Stimulated activated CD4-positive, alpha-beta T cell treated with anti-CD3 and anti-CD28 coated beads, Interleukin-1b, Interleukin-23, amount 100 ng/mL, for 1 hour (primary cell): ENCODE measurements at places on chromosomes 2 and 18.

GRCh38 chr2:205990104-205990503, 95.9 kb downstream of the INO80D start:
- DNase-seq, result no peak

- peak; percentile 44 for DNase-seq
Measured at GRCh38 chr2:96509114-96509846, 4.1 kb upstream of the NEURL3 start.

- DNase-seq, result no peak
Measured at GRCh38 chr2:42340045-42340937, 20.7 kb downstream of the COX7A2L start.

DNA sequence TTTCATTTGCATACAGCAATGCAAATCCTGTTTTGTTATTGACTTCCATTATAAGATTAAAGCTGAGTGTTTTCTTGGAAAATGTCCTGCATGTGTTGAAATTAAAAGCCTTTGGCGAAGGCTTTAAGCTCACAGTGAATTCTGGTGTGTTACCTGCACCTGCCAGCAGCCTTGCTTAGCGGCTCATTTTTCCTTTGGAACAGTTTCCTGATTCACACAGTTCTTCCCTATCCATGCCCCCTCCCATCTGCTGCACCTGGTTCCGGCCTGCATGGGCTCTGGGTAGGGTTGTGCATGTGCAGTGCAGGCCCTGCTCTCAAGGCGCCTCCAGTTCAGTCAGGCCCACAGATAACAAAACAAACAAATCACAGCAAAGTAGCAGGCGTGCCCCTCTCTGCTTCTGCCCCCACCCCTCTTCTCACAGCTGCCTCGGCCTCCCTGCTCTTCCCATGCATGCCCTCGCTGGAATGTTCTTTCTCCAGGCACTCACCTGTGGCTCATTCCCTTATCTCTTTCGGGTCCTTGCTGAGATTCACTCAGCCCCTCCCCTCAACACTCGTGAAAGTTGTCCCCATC, 15.8 kb downstream of the MTCL1 start:
- DNase-seq, result no peak

DNA sequence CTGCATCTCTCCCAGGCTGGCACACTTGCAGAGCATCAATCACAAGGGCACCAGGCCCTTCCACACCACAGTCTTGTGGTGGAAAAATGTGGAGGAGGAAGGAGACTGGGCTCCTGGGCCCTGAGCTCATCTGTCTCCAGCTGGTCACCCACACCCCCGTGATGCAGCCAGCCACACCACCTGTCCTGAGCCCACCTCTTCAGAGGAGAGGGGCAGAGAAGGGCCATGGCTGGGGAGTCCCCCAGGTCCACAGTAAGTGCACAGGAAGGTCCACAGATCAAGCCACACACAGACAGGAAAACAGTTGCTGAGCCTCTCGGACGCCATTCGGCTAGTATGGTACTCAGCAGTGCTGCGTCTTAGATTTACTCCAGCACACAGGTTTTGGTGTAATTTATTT, 203.5 kb upstream of the SALL3 start:
- DNase-seq, result no peak

DNA sequence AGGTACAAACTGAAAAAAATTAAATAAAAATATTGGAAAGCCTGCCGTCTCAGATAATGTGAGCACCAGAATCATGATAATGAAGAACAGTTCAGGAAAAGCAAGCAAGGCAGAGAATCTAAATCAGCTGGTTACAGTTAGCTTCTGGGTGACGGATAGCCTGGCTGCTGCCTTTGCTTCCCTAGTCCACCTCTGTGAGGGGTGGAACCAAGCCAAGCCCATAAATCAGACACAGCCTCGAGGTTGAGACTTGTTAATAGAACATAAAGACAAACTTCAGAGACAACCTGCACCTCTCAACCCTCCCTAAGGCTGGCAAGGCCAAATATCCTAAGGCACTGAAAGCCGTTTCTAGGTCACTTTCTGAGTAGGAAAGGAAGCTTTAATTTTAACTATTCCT, 334.7 kb upstream of the SLC39A10 start:
- DNase-seq, result no peak

DNA sequence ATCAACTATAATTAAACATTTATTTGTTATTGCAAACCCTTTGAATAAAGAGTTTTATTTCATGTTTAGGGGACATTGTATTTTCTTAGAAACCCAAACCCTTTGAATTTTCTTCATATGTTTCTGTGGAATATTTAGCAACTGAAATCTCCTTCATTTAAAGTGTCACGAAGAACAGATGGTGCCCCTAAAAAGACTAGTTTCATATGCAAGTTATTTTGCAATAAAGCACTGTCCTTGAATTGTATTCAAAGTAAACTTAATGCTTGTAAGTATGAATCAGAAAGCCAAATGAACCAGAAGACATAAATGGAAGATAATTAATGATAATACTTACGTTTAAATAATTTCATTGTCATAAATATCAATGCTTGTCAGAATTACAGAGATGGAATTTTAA, 151.9 kb upstream of the CWC22 start:
- no peak for DNase-seq

DNA sequence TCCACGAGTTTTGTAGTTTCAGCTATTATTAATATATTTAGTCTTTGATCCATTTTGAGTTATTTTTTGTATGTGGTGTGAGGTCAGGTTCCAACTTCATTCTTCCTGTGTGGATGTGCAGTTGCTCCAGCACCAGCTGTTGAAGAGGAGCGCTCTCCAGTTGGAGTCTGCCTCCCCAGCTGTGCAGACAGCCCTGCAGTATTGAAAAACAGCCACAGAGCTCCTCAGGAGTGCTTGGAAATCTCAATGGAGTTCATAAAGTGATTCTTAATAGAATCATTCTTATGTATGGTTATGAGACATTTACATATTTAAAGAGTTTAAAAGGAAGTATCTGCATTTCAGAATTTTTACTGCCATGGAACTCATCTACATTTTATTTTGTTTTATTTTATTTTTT, 17.3 kb downstream of the DGKD start:
- no peak for DNase-seq

DNA sequence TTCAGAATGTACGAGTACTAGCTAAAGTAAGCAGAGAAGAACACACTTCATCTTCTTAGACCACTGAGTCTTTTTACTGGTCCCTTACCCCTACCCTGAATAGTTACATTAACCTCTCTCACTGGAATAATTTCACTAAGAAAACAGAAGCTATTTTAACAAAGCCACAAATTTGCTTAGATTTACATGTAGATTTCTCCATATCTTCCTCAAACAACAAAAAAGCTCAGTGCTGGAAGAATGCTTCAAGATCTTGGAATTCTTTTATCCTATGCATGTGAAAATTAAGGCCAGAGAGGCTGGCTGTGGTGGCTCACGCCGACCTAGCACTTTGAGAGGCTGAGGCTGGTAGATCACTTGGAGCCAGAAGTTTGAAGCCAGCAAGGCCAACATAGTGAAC, 35.2 kb downstream of the MOGAT1 start:
- no peak for DNase-seq

GRCh38 chr2:6764968-6765723, 100.6 kb downstream of the CMPK2 start:
- DNase-seq, result no peak

DNA sequence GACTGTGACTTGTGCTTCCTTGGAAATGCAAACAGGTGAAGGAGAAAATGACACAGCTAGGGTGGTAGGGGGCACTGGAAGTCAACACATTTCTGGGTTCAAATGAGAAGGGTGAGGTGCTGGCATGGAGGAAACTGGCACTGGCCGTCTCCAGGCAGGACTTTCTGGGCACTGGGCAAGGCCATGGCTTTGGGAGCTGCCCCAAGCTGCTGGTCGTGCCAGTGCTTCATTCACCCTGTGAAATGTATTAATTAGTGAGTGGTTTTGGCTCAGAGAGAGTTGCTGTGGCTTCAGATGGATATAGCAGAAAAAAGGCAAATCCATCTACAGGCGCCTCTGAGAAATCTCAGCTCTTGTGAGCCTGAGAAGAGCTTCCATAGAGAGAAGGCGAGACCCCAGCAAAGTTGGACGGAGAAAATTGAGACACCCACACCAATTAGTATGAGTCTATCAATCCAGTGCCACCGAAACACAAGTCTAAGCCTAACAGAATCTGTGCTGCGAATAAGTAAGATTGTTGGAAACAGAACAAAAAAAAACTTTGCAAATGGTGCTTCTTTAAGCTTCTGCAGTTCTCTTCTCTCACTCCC, 202.1 kb upstream of the TNP1 start:
- DNase-seq, result no peak

DNA sequence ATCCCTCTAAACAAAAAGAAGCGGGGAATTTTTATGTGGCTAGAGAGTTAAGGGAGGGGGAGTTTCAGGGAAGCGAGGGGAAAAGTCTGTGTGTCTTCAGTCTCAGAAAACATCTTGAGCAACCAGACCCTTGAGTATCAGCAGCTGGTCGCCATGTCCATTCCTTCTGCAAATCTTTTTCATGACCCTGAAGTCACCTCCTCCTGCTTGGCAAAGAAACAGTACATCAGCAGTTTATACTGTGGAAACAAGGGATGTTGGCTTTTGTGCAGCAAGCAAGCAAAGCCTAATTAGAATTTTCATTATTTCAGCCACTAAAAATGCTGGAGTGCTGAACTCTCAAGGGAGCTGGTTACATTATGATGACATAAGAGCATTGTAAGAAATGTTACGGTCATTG, 187.4 kb upstream of the SLC8A1 start:
- no peak for DNase-seq

GRCh38 chr2:44931198-44931780, 10.2 kb upstream of the SIX3 start:
- no peak for DNase-seq

DNA sequence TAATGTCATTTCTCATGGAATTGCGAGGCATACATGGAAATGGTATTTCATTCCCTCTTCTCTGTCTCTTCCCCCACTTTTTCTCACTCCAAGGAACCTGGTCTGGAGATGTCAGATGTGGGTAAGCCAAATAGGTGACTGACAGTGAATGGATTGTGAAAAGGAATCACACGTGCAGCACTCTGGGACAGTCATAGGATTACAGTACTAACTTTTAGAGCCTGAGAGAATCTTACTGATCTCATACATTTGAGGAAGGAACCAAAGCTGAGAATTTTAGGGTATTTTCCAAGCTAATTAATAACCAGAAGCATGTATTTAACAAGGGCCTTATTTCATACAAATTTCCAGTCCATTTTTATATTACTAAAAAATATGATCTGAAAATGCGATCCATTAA, 58.1 kb upstream of the ERBB4 start:
- no peak for DNase-seq

DNA sequence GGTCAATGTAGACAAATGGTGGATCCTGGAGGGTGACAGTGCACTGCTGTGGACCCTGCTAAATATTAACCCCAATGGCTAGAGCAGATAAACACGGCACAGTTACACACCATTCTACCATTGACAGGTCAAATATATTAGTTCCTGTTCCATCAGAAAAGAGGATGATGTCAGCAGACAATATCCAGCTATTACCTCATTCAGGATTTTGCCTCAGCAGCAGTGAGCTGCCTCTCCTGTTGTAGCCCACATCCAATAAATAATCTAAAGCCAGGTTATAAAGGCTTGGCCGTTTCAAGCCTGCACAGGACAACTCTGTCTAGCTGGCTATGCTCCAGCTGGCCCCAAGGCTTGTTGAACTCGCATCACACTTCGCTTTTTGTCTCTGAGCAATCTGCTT, 31.6 kb upstream of the NETO1 start:
- DNase-seq, result no peak

- no peak for DNase-seq
Measured at GRCh38 chr18:55795101-55795669, 207.2 kb upstream of the TCF4 start.

DNA sequence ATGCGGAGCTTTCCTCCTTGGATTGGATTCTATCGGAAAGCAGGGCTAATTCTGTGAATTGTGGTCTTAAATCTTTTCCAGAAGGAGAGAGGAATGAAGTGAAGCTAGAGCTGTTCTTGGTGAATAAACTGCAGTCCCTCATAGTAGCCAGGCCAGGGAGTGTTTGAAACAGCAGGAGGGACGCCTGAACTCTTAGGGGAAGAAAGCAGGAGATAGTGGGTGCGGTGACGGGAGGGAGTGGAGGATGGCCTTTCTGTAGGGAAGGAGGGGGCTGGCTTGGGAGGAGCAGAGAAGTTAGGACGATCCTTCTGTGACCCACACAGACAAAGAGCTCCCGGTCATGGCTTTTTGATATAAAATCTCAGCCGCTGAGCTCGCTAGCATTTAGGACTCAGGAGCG, 47.5 kb upstream of the KCNF1 start:
- DNase-seq, result no peak

DNA sequence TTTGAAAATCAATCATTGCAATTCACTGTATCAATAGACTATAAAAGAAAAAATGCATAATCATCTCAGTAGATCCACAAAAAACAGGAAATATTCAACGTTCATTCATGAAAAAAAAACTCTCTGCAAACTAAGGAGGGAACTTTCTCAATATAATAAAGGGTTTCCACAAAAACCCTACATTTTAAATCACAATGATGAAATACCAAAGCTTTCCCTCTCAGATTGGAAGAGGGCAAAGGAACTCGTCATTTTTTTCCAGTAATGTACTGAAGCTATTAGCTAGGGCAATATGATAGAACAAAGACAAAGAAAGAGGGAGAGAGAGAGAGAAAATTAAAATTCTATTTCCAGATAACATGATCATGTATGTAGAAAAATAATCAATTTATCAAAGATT, 167.1 kb upstream of the RBMS1 start:
- DNase-seq, result no peak

GRCh38 chr18:35953688-35954087, 18.8 kb upstream of the RMP24 start:
- DNase-seq, result no peak

- DNase-seq, result no peak
Measured at GRCh38 chr2:173407646-173408045, 53.0 kb downstream of the CDCA7 start.

DNA sequence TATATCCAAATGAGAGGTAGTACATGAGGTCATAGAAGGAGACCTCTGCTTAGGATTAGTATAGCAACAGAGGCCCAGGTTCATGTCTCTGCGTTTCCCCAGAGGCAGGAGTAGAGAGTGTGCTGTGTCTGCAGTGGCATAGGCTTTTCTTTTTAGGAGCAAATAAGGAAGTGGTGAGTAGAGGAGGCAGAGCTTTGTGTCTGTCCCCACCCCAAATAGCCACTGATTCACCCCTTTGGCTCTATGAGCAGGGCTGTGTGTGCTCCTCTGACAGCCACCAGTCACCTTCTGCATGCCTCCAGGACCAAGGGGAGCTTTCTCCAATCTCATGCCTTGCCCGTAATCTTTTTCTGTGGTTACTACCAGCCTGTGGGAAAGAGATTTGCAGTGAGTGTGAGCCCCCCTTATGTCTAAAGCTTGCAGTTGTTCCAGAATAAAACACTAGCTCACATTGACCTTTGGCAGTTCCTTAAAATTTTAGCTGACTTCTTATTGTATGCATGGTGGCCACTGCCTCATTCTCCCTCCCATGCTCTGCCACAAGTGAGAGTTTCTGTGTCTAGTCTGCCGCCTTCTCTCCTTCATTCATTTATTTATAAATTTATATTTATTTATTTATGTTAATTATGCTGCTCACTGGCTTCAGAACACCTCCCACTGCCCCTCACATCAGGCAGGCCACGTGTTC, 23.5 kb upstream of the ELAC1 start:
- DNase-seq, result no peak
